DND-41 (cell line): ENCODE measurements at places on chromosomes 6 and 20.

DNA sequence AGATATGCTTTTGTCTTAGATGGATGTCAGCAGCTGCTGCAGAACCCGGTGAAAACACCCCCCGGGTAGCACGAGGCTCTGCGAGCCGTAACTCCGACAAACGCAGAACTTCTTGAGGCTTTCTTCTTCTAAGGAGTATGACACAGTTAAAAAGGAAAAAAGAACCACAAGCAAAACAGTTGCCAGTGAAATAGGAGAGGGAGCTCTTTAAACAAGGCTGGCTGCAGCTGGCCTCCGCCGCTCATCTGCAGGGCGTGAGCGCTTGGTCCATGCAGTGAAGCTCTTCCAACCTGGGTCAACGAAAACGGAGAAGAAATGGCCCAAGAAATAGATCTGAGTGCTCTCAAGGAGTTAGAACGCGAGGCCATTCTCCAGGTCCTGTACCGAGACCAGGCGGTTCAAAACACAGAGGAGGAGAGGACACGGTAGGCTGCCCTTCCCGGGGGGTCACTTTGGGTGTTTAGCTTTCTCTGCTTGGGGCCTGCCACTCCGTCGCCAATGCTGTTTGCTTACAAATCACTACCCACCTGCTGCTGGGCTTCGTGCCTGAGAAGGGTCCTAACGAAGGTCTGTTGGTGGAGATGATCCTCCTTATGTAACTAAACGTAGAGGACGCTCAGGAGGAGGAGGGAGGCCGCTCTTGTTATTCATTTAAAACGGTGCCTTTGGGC is 13.2 kb downstream of the SYTL3 start:
- DNase-seq = no peak

GRCh38 chr6:147055821-147056392 is 148.3 kb upstream of the STXBP5 start:
- DNase-seq = no peak

DNA sequence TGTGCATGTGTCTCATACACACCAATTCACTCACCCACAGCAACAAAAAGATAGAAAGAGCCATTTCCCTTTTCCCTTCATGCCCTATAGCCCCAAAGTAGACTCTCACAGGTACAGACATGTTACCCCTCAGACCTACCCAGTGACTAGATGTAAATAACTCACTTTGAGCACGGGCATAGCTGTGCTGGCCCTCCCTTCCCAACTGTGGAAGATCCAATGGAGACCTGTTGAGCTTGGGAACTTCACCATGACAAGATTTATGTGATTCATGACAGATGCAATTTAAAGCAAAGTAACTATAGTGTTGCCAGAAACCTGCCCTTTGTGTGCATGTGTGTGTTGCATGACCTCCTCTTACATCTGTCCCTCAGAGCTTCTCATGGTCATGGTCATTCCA is 175.4 kb downstream of the UBE3D start:
- no peak for DNase-seq

GRCh38 chr6:13253272-13253671 is 75.1 kb downstream of the TBC1D7 start:
- no peak for DNase-seq

GRCh38 chr6:166470863-166471410 is 88.2 kb upstream of the MPC1 start:
- DNase-seq = no peak

- peak; percentile 16 for DNase-seq
Measured at GRCh38 chr6:75283907-75284631, 523 bp downstream of the TMEM30A start.

GRCh38 chr6:144134176-144134575 is 16.1 kb upstream of the STX11 start:
- no peak for DNase-seq

DNA sequence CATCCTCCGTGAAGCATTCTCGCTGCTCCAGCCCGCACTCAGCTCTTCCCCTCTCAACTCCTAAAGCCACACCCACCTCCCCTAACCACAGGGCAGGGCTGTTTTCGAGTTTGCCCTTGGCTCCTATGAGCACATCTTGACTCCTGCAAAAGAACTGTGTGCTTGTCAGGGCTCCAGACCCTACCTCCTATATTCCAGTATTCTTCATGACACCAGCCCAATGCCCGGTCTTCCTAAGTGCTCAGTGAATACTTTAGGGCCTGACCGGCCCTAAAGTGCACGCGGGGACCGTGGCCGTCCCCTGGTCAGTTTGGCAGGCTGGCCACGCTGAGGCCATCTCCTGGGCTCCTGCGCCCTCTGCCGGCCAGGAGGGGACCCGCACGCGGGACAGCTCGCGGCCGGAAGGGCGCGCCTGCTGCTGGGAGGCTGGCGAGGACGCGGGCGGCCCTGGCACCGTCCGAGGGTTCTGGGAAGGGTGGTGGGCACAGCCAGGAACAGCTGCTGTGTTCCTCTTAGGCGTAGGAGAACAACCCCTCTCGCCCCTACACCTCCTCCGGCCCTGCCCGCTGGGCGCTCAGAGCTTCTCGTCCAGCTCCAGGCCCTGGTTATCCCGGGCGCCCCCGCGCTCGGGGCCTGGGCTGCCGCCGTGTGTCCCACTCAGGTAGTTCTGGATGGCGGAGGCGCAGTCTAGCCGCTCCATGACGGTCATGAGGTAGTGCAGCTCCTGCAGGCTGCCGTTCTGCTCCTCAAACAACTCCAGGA is 11.0 kb downstream of the UNC5CL start:
- DNase-seq = peak; percentile 94

DNA sequence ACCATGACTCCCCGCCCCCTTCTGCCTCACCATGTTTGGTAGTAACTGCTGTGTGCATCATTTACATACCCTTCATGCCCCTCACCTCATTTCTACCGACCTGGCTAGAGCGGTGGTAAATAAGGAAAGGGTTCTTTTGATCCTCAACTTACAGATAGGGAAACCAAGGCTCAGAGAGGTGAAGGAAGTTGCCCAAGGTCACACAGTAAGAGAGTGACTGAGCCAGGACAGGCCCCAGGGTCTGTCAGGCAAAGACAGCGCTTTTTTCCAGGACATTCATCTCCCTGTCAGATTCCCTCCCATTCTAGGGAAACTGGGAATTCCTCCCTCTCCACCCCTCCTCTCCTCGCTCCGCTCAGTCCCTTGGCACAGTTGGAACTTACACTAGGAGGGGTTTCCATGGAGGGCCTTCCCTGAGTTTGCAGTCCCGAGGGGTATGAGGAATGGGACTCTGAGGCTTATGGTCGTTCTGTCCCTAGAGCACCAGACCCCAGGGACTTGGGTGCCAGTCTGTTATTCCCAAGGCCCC is 2.0 kb downstream of the VSTM2L start:
- DNase-seq = no peak
